ENCODE measurements at places on chromosomes 7 and 10.
A peak's percentile ranks its signal among the peaks of the same experiment; 100 is the strongest.

DNA sequence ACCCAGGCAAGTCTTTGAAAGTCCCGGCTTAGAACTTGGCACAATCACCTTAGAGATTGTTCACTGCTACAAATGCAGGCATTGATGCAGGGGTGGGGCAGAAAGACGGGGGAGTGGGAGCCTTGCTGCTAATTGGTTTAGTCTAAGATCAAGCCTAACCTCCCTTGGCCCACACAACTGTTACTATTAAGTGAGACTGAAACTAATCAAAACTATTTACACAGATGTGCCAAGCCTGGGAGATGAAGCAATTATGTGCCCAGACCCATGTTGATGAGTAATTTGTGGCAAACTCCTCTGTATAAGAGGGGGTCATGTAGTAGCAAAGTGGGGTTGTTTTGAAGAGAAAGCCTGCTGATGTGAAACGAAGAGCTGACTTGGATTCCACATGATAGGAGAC is 178.2 kb upstream of the ITGB1 start:
- no peak for DNase-seq

DNA sequence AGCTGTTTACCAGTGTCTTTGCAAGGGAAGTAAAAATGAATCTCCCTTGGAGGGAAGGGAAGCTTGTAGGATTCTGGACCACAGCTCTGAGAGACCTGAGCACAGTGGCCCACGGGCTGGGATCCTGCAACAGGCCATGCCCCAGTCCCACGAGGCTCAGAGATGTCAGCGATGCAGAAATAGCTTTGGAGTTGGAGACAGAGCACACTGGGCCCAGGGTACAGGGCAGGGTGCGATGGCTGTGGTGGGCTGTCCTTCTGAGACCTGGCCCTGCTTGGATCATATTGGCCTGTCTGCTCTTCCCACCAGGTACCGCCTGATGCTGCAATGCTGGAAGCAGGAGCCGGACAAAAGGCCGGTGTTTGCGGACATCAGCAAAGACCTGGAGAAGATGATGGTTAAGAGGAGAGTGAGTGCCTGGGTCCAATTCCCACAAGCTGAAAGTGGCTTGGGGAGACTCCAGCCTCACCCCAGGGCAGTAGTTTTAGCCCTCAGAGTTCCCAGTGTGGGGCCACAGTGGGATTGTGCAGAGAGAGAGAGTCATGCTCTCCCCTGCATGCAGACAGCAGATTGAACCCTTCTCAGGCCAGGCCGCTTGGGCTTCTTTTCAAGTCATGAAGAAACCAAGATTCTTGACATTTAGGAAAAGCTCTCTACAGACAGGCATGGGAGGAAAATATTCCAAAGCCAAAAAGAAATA is 13.5 kb upstream of the CSGALNACT2 start:
- DNase-seq = no peak

GRCh38 chr7:148434181-148434757 is 156.3 kb upstream of the C7orf33 start:
- DNase-seq = no peak

- DNase-seq = no peak
Measured at GRCh38 chr10:53314876-53315275, 542.3 kb upstream of the MBL2 start.

DNA sequence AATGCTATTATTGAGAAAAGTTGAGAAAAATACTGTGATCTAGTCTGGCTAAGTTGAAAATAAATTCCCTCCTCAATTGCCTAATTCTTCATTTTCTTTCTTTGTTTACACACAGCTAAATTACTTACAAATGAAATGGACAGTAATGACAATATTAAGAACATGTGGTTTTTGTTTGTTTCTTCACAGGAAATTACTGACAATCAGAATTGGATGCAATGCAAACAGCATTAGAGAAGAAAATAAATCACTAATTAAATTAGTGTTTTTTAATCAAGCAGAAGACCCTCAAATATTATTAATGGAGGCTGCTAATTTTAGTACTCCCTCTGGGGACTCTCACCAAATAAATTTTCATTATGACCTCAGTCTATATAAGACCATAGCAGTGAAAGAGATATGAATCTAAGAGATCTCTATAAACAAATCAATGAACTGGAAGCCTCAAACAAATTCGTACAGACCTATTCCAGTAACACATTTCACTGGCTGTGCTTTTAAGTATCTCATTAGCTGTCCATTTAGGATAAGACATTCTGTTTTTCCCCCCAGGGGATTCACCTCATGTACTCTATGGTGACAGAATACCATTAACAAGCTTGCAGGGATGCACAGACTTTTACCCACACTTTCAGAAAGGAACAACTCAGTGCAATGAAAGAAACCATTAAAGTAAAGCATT is 202.0 kb upstream of the DGKB start:
- DNase-seq = peak; percentile 4

GRCh38 chr10:129761981-129762956 is 201.8 kb downstream of the EBF3 start:
- DNase-seq = no peak
